ENCODE measurements at places on chromosomes 6 and 20.

- no peak for DNase-seq
Measured at GRCh38 chr6:127924440-127924839, 23.6 kb upstream of the THEMIS start.

- no peak for DNase-seq
Measured at GRCh38 chr20:17636523-17637412, 45.3 kb downstream of the RRBP1 start.

DNA sequence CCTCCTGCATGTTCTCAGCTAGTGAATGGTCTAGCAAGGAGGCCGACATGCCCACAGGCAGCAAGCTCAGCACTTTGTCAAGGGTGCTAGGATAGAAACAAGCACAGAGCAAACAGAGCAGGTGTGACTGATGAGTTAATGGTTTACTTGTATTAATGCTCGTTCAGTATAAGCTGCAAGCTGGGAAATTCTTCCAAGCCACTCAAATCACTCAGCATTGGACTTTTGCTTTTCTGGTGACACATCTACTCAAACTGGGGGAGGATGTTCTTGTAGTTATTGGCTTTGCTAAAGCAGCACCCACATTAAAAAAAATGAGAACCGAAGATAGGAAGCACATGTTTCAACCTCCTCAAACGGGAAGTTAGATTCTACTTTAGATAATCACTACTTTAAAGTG is 43.1 kb upstream of the NEDD9 start:
- peak; percentile 36 for DNase-seq

DNA sequence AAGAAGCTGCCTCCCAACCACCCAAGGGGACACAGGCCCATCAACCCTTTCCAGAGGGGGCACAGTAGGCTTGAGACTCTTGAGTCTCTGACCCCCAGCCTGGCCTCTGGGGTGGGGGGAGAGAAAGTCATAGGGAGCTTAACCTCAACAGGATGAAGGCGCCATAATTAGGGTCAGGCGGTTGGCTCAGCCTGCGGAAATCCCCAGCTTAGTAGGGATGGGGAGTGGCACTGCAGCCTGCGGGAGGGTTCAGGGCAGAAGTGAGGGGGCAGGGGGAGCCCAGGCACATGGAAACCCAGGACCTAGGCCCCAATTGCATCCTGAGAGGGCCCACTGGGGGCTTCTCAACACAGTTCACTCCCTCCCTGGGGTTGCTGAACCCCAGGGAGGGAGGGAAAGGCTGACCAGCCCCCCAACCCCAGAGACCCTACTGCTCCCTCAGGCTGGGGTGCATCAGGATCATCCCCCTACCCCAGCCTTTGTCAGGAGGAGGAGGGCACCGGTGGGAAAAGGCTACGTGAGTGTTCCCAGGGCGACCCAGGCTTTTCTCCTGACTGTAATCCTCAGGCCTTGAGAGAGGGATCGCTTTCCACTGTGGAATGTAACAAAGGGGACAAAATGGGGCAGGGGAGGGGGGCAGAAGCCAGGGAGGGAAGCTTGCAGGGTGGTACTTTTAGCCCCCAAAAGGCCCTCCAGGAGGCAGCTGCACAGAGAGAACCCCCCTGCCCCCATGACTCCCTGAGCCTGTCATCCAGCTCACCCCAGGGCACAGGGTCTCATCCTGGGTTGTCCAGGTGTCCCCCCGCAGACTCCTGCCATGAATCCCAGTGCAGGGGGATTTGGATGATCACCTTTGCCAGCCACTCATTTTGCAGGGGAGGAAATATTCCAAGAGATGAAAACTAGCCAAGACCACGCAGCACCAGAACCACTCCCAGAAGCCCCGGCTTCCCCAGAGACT is 46.4 kb downstream of the MRPL14 start:
- no peak for DNase-seq

- DNase-seq = no peak
Measured at GRCh38 chr20:53434662-53435061, 159.0 kb downstream of the ZNF217 start.

GRCh38 chr6:6701864-6702263 is 113.3 kb downstream of the LY86 start:
- peak; percentile 15 for DNase-seq

DNA sequence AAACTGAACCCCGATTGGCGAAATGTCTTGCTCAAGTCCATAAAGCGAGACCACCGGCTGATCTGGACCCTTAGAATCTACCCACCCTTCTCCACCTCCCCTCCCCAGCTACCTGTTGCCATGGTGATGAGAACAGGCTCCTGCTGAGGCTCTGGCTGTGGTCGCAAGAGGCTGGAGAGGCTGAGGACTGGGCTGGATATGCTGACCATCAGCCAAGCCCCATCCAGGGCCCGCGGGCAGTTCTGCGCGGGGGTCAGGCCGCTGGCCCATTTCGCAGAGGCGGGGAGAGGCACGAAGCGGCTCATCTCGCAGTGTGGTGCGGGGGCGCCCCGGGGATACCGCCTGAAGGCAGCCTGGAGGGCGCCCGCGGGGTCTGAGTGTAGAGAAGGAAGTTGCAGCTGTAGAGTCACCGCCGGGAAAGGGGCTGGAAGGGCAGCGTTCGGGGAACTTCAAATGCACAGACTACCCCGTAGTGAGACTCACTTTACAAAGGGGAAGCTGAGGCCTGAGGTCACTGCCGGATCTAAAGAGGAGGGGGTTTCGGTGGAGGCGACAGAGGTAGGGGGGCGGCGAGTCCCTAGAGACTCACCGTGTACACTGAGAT is 671 bp downstream of the TAPBP start:
- no peak for DNase-seq

DNA sequence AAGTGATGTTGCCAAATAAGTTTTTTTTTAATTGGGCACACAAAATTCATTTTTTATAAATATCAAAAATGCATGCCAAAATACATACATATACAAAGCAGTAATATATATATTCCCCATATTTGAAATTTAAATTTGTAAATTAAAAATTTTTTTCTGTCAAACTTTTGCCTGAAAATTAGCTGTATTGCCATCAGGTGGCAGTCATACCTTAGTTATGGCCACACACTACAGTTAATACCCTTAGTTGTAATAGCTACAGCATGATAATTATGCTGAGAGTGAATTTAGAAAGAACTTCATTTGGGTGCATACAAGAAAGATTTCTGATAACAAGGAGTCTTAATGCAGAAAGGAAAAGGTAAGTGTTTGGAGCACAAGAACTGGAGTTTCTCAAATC is 46.2 kb upstream of the SDHAF4 start:
- DNase-seq = peak; percentile 13

DNA sequence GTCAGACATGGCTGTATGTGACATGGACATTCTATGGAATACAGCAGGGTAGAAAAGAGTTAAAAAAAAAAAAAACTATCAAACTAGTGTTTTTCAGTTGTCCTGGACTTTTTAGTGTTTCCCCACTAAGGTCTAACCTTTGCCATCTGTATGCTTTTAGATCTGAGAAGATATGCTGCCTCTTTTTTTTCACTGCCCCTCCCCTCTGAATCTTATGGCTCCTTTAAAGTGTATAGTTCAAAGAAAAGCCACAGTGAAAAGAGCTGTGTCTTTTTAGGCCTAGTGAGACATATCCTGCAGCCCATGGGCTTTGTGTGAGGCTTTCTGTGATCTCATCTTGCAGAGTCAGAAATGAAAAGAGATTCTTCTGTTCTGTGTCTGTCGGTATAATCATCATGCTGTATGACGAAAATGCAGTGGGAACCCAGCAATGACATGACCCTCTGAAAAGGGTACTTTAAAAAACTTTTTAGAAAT is 29.3 kb downstream of the ADGRG6 start:
- no peak for DNase-seq

GRCh38 chr20:54435015-54435414 is 40.4 kb upstream of the DOK5 start:
- no peak for DNase-seq

DNA sequence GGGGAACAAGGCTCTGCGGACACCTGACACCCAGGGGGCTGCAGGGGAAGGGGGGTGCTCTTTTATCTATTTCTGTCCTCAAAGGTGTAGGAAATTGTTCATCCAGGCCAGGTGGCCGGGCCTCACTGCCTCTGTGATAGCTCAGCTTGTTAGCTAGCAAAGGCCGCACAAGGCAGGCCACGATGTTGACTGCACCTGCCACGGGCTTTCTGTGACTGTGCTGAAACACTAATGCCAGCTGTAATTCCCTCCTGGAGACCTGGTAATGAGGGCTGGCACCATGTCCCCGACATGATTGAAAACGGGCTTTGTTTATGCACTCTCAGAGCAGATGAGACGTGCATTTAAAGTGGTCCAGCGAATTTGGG is 61.4 kb upstream of the APCDD1L start:
- DNase-seq = no peak

- DNase-seq = no peak
Measured at GRCh38 chr20:5880326-5880725, 70.0 kb downstream of the TRMT6 start.

DNA sequence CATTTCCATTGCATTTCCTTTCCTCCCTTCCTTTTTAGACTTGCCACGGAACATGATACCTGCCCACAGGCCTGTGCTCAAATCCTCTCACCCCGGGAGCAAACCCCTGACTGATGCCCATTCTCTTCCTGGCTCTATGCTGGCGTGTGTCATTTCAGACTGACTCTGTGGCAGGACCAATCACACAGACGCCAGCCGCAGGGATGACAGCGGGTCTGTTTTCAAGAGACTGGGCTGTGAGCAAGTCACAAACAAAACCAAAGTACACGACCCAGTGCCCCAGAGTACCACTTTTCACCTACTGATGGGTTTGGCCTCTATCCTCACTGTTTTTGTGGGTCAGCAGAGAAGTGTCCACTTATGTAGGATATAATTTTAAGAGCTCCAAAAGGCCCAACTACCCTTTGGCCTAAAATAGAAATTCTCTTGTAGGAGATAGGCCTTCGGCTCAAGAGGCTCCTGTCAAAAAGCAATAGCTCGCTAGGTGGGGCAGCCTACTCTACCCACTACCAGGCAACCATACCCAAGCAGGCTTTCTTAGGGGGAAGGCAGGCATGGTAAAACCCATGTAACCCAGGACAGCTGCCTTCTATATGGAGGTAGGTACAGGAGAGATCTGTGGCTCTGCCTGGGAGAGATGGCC is 215.7 kb downstream of the CDC5L start:
- no peak for DNase-seq

DNA sequence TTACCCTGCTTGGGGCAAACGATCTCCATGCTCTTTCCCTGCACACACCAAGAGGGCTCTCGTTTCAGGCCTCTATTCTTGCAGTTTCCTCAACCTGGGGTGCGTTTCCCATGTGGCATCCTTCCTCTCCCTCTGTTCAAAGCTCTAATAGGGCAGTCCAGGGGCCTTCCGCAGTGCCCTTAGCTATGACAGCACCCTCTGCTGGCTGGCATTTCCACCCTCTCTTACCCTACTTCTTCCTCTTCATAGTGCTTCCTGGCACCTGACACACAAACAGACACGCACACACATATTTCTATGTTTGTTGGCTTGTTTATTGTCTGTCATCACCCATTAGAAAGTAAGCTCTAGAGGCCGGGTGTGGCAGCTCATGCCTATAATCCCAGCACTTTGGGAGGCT is 294.0 kb downstream of the CLIC5 start:
- DNase-seq = no peak

GRCh38 chr6:36113049-36113448 is 17.3 kb upstream of the MAPK13 start:
- no peak for DNase-seq

GRCh38 chr6:166533205-166533824 is 53.2 kb downstream of the RAMACL start:
- DNase-seq = peak; percentile 73

DNA sequence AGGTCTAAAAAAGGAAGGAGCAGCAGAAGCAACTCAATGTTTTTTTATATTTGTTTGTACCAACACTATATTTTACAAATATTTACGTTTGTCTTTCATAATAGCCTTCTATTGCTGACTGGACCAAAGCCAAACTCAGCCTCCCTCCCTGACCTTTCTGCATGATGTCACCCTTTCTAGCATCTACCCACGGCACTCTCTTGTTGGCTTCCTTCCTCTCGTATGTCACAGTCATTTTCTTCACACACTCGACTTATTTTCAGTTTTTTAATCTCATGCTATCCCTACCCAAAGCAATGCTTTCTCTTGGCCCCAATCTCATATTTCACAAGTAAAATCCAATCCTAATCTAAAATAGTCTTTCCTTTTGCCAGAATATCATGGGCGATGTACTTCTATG is 16.3 kb upstream of the FAM8A1 start:
- DNase-seq = no peak

GRCh38 chr6:89051676-89052075 is 28.9 kb upstream of the PNRC1 start:
- no peak for DNase-seq

DNA sequence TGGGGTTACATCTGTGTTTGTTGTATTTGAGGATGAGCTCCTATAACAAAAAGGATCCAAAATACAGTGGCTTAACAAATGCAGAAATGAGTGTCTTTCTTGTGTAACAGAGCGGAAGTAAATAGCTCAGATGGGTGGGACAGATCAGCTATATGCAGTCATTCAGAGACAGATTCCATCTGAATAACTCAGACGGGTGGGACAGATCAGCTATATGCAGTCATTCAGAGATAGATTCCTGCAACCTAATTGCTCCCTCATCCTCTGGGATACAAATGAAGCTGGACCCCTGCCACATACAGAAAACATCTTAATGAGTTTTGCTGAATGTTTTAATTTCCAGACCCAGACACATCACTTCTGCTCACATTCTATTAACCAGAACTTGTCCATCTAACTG is 332.3 kb downstream of the BCKDHB start:
- peak; percentile 75 for DNase-seq

- no peak for DNase-seq
Measured at GRCh38 chr20:6086868-6087267, 33.0 kb upstream of the LRRN4 start.

DNA sequence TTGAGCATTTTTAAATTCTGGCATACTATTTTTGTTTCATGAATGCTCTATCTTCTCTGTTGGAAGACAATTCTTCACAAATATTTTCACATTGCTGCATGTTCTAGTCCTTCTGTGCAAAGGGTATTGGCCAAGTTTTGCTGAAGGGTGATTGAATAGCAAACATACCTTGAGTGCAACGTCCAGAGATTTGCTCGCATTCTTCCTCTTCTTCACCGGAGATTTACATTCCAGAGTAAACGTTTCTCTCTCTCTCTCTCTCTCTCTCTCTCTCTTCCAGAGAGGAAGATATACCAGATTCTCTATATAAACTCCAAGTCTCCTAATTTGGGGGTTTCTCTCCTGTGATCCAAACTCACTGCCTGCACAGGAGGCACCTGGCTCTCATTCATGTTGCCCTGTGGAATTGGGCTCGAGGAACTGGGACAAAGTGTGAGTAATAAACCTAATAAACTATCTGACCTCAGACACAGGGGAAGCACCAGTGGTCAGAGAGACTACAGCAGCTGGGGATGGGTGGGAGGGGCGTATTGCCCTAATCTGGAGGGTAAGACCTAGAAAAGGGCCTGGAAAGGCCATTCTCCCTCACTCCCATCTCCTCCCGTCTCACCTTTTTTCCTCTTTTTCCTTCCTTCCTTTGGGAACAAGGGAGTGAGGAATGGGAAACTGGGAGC is 1.1 kb upstream of the TREML1 start:
- no peak for DNase-seq

- DNase-seq = no peak
Measured at GRCh38 chr6:154230910-154231595, 125.5 kb downstream of the IPCEF1 start.

Data from SW480 (cell line).